ENCODE measurements at places on chromosomes 7 and 10.
A peak's percentile ranks its signal among the peaks of the same experiment; 100 is the strongest.

GRCh38 chr7:155963356-155963755 lies 151.1 kb upstream of the SHH start:
- H3K36me3 ChIP-seq = no peaks in the 10 kb centered on the region
- no peak overlapping the region for H3K4me3 ChIP-seq
- H3K4me1 ChIP-seq = no peaks in the 10 kb centered on the region

DNA sequence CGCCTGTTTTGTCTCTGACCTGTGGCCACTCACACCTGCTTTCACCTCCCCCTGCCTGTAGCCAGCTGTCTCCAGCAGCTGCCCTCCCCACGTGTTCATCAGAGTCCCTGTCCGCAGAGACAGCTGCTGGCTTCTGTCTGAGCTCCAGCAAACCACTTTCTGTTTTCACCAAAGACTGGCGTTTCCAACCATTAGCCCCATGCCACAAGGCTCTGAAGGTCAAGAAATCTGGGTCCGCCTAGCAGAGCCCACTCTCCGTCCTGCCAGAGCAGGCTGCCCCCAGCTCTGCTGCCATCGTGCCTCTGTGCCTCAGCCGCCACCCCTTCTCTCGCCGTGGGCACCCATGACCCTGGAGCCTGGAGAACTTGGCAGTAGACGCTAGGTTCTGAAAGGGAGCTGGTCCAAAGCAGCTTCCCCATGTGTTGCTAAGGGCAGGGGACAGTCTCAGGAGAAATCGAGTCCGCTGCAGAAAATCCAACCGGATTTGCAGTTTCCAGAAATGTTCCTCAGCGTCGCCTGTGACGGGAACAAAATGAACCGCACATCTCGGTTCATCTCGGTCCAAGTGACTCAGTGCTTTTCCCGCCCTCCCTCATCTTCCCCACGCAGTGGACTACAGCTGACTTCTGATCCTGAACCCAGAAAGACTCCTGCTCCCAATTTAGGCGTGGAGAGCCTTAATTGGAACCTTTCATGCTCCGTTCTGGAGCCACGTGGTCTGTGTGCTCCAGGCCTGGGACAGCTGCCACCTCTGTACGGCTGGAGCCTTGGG lies 28.0 kb downstream of the TMEM120A start:
- peaks cover 67% of the 10 kb centered on the region for H3K4me1 ChIP-seq
- no peak overlapping the region for H3K4me3 ChIP-seq
- peak overlapping the region; percentile 76 for H3K27ac ChIP-seq
- H3K27me3 ChIP-seq = no peaks in the 10 kb centered on the region
- peak; percentile 80 for DNase-seq

DNA sequence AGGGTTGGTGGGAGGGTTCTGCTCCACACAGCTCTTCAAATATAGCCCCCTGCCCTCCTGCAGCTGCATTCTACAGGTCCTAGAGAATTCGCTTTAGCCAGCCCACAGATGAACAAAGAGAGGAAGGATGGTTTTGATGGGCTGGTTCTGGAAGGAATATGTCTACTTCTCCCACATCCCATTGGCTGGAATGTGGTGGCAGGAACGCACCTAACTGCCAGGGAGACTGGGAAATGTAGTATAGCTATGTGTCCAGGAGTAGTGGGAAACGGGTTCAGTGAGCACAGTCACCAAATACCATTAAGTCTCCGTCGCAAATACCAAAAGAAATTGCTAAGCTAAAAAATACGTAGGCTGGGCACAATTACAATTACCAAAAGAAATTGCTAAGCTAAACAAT lies 7.3 kb upstream of the PTER start:
- no peaks in the 10 kb centered on the region for H3K36me3 ChIP-seq
- no peaks in the 10 kb centered on the region for H3K27me3 ChIP-seq
- no peaks in the 10 kb centered on the region for H3K4me1 ChIP-seq
- DNase-seq = no peak

GRCh38 chr10:126223512-126224067 lies 164.7 kb downstream of the ADAM12 start:
- DNase-seq = no peak
- H3K27ac ChIP-seq = no peak overlapping the region
- H3K4me3 ChIP-seq = no peak overlapping the region
- no peaks in the 10 kb centered on the region for H3K27me3 ChIP-seq

- peaks cover 28% of the 10 kb centered on the region for H3K4me1 ChIP-seq
- H3K4me3 ChIP-seq = peak overlapping the region; percentile 54
- H3K36me3 ChIP-seq = no peaks in the 10 kb centered on the region
Observed at GRCh38 chr7:151408839-151409666, 785 bp downstream of the WDR86 start.

DNA sequence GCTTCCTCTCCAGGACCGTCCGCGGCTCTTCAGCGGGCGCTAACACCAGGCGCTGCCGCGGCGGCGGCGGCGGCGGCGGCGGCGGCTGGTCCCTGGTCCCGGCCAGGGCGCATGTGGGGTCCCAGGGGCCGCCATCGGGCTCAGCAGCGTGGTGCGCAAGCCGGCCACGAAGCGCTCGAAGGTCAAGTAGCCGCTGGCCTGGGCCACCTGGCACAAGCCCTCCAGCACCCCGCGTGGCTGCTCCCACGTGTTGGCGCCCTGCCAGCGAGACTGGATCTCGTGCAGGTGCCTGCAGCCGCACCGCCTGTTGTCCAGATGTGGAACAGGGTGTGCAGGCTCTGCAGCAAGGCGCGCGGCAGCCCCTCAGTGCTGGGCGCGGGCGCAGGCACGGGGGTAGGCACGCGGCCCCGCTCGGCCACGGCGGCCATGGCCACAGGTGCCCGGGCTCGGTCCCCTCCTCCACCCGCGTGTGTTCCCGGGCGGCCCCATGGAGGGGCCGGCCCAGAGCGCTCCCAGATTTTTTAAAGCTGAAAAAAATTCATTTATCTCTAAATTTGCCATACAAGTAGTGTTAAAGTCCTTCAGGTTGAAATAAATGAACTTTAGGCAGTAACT lies 884.2 kb upstream of the ZNF722 start:
- H3K36me3 ChIP-seq = no peaks in the 10 kb centered on the region
- no peaks in the 10 kb centered on the region for H3K4me1 ChIP-seq
- H3K4me3 ChIP-seq = no peak overlapping the region
- no peak overlapping the region for H3K27ac ChIP-seq

- H3K4me1 ChIP-seq = peaks cover 21% of the 10 kb centered on the region
- no peaks in the 10 kb centered on the region for H3K27me3 ChIP-seq
- H3K36me3 ChIP-seq = peaks cover 29% of the 10 kb centered on the region
- no peak for DNase-seq
- no peak overlapping the region for H3K4me3 ChIP-seq
- H3K27ac ChIP-seq = no peak overlapping the region
Observed at GRCh38 chr7:22819476-22819875, 3.2 kb downstream of the TOMM7 start.

- no peaks in the 10 kb centered on the region for H3K36me3 ChIP-seq
- no peaks in the 10 kb centered on the region for H3K4me1 ChIP-seq
- H3K27me3 ChIP-seq = peaks cover 10% of the 10 kb centered on the region
- H3K4me3 ChIP-seq = no peak overlapping the region
- H3K27ac ChIP-seq = no peak overlapping the region
- no peak for DNase-seq
Observed at GRCh38 chr7:28871077-28871476, 87.1 kb downstream of the TRIL start.

DNA sequence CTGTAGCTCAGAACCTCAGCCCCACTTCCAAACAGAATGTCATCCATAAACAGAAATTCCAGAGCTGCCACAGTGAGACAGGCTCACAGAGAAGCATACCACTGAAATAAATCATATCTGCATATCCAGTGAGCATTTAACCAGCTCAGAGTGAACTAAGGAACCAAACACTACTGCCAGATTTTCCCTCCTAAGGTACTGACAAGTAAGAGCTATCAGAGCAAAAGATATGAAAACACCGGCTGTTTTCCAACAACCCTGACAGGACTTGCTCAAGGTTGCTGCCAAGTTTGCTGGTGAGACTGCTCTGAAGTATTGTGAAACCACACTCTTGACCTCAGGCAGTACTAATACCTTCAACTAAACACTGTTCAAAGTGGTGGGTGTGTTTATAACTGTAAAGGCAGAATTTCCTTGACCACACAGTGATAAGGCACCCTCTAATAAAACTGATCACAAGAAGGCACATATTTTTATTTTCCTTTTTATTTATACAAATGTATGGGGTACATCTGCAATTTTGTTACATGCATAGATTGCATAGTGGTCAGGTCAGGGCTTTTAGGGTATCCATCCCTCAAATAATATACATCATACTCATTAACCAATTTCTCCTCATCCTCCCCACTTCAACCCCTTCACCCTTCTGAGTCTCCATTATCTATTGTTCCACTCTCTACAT lies 18.3 kb downstream of the SGMS1 start:
- no peak overlapping the region for H3K27ac ChIP-seq
- no peak overlapping the region for H3K4me3 ChIP-seq
- no peaks in the 10 kb centered on the region for H3K36me3 ChIP-seq
- peaks cover 72% of the 10 kb centered on the region for H3K4me1 ChIP-seq
- no peak for DNase-seq

- H3K27me3 ChIP-seq = no peaks in the 10 kb centered on the region
- H3K36me3 ChIP-seq = no peaks in the 10 kb centered on the region
- no peak for DNase-seq
- no peaks in the 10 kb centered on the region for H3K4me1 ChIP-seq
Observed at GRCh38 chr7:82975811-82976468, 186.7 kb downstream of the PCLO start.

- H3K36me3 ChIP-seq = no peaks in the 10 kb centered on the region
- peaks cover 2% of the 10 kb centered on the region for H3K4me1 ChIP-seq
- no peaks in the 10 kb centered on the region for H3K27me3 ChIP-seq
- peak overlapping the region; percentile 38 for H3K27ac ChIP-seq
- no peak for DNase-seq
Observed at GRCh38 chr7:94355454-94355853, 39.2 kb upstream of the COL1A2 start.

- H3K27ac ChIP-seq = peak overlapping the region; percentile 93
- no peaks in the 10 kb centered on the region for H3K27me3 ChIP-seq
- peak overlapping the region; percentile 98 for H3K4me3 ChIP-seq
- H3K4me1 ChIP-seq = peaks cover 24% of the 10 kb centered on the region
- no peaks in the 10 kb centered on the region for H3K36me3 ChIP-seq
Observed at GRCh38 chr7:29987811-29988317, 1.7 kb downstream of the SCRN1 start.

All from suprapubic skin (tissue), 4 donors.